ENCODE measurements at places on chromosomes 3 and 15.

DNA sequence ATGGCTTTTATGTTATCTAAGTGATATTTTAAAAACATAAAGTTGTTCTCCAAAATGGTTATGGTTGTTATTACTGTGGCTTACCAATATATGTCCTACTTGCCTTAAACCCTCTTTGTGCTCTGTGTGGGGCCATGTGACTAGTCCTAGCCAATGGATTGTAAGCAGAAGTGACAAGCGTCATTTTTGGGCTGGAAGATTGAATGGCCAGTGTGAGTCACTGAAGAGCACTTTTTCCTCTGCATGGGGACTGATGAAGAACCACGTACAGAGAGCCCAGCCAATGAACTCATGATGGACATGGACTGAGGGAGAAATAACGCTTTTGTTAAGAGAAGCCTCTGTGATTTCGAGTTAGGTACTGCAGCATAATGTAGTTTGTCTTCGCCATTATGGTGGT, 332.7 kb downstream of the EDEM1 start:
- DNase-seq, result no peak

GRCh38 chr15:94145046-94145445, 86.3 kb upstream of the MCTP2 start:
- no peak for DNase-seq

GRCh38 chr15:95025924-95026728, 794.8 kb downstream of the MCTP2 start:
- DNase-seq, result no peak

- no peak for DNase-seq
Measured at GRCh38 chr3:73694983-73695757, 70.4 kb upstream of the PDZRN3 start.

- DNase-seq, result peak; percentile 53
Measured at GRCh38 chr15:75785771-75786574, 57.3 kb upstream of the UBE2Q2 start.

- DNase-seq, result peak; percentile 56
Measured at GRCh38 chr15:77538793-77539497, 93.8 kb downstream of the LINGO1 start.

- no peak for DNase-seq
Measured at GRCh38 chr3:147620906-147621305, 211.7 kb downstream of the ZIC1 start.

DNA sequence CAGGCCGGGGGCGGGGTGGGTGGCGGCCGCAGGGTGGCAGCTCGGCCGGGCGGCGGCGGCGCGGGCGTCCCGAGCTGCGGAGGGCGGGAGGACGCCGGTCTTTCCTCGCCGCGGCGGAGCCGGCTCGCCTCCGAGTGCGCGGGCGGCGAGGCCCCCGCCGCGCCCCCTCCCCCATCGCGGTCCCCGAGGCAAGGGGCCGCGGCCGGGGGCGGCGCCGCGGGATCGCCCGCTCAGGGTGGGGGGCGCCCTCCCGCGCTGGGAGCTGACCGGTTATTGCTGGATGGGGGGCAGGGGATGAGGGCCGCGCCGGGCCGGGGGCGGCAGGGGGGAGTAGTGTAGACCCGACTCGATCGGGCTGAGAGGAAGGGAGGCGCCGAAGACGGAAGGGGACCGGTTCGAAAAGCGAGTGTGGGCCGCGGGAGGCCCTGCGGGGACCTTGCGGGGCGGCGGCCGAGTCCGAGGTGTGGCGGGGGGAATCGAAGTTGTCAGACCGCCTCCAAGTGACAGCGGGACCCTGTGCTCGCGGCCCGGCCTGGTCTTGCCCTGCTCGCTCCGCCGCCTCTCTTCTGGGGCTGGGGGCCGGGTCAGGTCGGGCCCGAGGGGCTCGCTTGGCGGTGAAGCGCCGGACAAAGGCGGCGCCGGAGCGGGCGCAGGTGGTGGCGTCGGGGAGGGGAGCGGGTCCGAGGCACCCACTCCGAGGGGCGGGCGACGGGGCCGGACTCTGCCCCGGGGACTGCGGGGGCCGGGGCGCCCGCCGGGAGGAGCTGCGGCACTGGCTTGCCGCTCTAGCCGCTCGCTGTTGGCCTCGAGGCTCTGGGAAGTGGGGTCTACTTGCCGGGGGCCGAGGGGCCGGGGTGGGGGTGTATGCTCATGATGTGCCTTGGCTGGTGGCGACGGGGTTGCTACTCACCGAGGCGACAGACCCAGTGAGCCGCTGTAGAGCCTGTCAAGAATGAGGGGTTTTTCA, 1.1 kb downstream of the BAHD1 start:
- DNase-seq, result peak; percentile 72

- DNase-seq, result no peak
Measured at GRCh38 chr3:15657016-15657415, 55.5 kb downstream of the BTD start.

DNA sequence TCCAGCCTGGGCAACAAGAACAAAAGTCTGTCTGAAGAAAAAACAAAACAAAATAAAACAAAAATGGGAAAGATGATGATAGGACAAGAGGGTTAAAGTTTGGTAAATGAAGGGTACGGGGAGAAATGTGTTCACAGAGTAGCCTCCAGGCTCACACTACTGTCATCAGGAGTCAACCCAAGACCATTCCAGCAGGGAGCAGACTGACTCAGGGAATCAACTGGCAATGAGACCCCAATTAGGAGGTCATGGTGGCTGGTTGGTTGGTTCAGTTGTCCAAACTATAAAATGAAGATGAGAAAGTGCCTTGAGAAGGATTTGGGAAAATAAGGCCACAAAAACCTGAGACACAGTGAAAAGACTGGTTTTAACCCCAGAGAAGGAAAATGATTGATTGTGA, 51.8 kb downstream of the KLHL6 start:
- DNase-seq, result no peak

- no peak for DNase-seq
Measured at GRCh38 chr3:177122183-177122856, 75.0 kb downstream of the TBL1XR1 start.

- DNase-seq, result peak; percentile 53
Measured at GRCh38 chr15:101169495-101170071, 82.3 kb downstream of the CHSY1 start.

- DNase-seq, result no peak
Measured at GRCh38 chr15:86040356-86041033, 39.2 kb upstream of the AGBL1 start.

DNA sequence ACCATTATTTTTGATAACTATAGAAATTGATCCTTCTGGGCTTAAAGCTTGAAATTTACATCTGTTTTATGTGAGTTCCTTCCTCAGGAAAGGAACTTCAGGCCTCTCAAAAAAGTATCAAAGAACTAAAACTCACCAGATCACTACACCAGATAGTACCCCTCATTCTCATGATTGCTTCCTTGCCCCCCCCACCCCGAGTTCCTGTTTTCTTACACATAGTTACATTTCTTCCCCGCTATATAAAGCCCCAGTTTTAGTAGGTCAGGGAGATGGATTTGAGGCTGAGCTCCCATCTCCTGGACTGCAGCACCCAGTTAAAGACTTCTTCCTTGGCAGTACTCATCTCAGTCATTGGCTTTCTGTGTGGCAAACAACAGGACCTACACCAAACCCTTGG, 80.3 kb upstream of the HRH1 start:
- no peak for DNase-seq

GRCh38 chr3:190644766-190645165, 130.9 kb downstream of the IL1RAP start:
- no peak for DNase-seq

DNA sequence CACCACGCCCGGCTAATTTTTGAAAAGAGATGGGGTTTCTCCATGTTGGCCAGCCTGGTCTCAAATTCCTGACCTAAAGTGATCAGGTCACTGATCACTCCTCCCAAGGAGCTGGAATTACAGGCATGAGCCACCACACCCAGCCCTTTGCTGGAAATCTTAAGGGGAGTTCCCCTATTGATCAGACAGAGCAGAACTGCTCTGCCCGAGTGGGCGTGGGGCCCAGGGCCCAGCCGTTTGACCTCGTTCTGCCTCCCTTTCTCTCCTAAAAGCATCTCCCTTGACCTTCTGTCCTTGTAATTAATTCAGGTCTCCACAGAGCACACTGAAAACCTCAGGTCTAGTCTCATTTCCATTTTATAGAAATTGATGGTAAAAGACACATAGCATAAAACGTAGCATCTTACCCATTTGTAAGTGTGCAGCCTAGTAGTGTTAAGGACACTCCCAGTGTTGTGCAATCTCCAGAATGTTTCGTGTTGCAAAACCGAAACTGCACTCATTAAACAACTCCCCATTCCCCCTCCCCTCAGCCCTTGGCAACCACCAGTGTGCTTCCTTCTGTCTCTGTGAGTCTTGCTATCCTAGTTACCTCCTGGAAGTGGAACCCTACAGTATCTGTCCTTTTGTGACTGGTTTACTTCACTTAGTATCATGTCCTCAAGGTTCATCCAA, 89.3 kb downstream of the SLCO3A1 start:
- peak; percentile 71 for DNase-seq

DNA sequence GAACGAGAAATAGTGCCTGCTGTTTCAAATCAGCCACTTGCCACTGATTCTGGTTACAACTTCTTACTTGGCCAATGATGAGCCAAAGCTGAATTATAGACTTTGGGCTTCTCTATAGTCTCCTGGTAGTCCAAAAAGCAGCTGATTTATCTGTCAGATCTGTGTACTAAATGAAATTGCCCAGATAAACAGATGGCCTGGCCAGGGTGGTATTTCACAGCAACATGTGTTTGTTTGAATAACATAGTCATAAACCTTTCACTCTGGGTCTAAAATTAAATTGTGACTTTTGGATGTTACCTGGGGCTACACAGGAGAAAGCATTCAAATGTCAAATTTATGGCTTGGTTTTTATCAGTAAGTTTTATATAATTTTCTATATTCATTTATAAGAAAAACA, 147.0 kb downstream of the NECTIN3 start:
- no peak for DNase-seq

DNA sequence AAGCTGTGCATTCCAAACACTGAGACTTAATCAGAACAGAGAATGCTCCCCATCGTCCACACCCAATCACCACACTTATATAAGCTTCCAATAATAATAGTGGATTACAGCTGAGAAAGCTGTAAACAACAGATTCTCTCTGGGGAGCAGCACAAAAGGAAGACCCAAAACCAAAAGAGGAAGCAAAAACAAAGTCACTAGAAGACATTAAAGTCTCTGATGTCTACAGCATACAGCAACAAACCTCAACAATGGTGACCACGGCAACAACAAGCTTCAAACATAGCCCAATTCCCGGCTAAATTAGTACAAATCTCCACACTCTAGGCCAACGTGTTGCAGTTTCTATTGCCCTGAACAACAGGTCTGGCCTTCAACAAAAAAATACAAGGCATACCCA, 37.7 kb downstream of the ZDHHC23 start:
- DNase-seq, result no peak

GRCh38 chr3:64166584-64167162, 58.6 kb downstream of the PRICKLE2 start:
- DNase-seq, result no peak

GRCh38 chr3:25904206-25904605, 114.3 kb downstream of the OXSM start:
- DNase-seq, result no peak

GRCh38 chr3:67521053-67521646, 133.3 kb downstream of the SUCLG2 start:
- DNase-seq, result no peak

GRCh38 chr15:28932361-28932760, 46.6 kb downstream of the APBA2 start:
- DNase-seq, result no peak

DNA sequence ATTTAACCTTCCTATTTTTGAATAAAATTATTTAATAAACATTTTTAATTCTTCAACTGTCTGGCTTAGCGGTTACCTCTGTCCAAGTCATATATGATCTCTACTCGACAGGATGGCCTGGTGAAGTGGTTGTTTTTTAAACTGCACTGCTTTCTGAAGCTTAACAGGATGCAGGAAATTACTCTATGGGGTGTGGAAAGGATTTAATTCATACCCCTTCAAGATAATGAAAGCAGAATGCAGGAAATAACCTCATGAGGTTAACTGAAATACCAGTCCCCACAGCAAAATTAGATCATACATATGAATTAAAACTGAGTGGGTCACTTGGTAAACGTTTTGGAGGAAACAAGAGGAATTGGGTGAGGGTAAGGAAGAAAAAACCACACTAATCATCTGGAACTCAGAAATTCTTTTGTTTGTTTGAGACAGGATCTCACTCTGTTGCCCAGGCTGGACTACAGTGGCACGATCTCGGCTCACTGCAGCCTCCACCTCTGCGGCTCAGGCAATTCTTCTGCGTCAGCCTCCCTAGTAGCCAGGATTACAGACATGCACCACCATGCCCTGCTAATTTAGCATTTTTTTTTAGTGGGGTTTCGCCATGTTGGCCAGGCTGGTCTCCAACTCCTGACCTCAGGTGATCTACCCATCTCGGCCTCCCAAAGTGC, 50.1 kb downstream of the LYSMD4 start:
- DNase-seq, result no peak

DNA sequence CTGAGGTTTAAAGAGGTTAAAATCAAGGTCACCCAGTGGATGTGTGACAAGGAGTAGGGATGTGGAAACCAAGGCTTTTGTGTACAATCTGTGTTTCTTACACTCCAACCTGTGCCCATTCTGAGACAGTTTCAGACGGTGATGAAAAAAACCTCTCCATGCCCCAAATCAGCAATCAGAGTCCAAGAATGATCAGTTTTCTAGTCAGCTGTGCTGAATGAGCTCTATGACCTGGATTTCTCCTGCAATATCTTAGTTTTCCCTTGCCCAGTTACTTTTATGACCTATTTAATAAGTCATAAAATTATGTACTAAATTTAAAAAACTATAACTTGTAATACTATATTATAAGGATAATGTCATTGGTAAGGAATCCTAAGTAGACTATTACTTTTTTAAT, 37.5 kb upstream of the CBLB start:
- DNase-seq, result no peak

DNA sequence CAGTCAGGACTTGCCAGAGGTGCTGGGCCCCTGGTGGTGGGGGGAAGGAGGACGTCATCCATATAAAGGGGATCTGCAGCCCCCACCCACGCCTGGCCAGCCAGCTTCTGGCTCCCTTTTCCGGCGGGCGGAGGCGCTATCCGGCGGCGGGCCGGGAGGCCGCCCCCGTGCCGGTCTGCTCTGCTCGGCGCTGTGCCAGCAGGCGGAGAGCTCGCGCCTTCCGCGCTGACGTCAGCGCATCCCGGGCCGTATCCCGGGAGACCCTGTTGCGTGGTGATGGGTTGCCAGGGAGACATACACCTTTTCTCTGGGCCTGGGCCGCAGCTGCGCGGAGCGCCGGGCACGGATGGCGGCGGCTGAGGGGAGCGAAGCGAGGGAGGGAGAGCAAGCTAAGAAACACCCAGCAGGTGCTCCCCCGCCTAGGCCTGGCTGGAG, 1.1 kb downstream of the FAM131A start:
- DNase-seq, result peak; percentile 71
